ENCODE measurements at places on chromosomes 2 and 18. TPM values are rescaled to one million over a fixed set of nuclear protein-coding genes. Genes with fewer than 3 reads are reported as not detected.

The PAPOLG gene
- 16.9 TPM for total RNA-seq

The GKN2 gene
- total RNA-seq: not detected

The RGPD5 gene
- 28.0 TPM for total RNA-seq

The TMEM198 gene
- total RNA-seq: 0.36 TPM

The CNDP1 gene
- not detected for total RNA-seq

The KATNAL2 gene
- 3.9 TPM for total RNA-seq

The PRR30 gene
- total RNA-seq: not detected

The ACOXL gene
- total RNA-seq: not detected

The SCYGR4 gene
- not detected for total RNA-seq

The SIGLEC15 gene
- total RNA-seq: not detected

The CD226 gene
- 0.34 TPM for total RNA-seq

The AOX1 gene
- total RNA-seq: 7.5 TPM

The FNDC4 gene
- total RNA-seq: 2.8 TPM

The IL36RN gene
- total RNA-seq: 2.0 TPM
